ENCODE measurements at places on chromosomes 1 and 21.

GRCh38 chr1:176926330-176927086, 238.0 kb downstream of the ASTN1 start:
- no peak for DNase-seq

- DNase-seq, result peak; percentile 74
Measured at GRCh38 chr1:11802973-11803885, 2.5 kb downstream of the MTHFR start.

- no peak for DNase-seq
Measured at GRCh38 chr1:218305472-218306064, 20.5 kb downstream of the RRP15 start.

DNA sequence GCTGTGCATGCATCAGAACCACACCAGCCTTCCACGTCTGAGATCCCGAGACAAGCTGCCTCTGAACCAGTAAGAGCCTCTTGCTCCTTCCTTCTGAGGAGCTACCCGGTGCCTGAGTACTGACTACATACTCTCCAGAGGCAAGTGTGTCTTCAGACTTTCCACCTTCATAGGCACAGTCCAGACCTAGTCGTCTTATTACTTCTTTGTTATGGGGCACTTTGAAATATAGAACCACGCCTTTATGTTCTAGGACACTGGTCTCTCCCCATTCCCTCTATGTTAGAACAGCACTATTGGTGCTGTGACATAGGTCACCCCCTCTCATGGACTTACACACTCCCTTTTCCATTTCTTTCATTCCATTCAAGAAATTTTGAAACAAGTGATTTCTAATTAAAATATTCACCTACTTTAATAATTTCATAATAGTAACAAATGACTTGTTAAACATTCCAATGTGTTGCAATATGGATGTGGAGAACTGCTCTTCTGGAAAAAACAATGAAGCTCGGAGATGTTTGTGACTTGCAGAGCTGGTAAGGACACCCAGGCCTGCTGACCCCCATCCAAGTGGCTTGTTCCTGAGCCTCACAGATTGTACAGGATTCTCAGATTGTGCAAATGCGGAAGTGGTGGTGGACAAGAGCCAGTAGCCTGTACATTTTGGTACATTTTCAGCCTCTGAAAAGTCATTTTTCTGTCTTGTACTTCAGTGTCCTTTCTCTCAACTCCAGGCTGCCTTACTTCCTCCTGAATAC, 76.1 kb upstream of the SIPA1L2 start:
- no peak for DNase-seq

DNA sequence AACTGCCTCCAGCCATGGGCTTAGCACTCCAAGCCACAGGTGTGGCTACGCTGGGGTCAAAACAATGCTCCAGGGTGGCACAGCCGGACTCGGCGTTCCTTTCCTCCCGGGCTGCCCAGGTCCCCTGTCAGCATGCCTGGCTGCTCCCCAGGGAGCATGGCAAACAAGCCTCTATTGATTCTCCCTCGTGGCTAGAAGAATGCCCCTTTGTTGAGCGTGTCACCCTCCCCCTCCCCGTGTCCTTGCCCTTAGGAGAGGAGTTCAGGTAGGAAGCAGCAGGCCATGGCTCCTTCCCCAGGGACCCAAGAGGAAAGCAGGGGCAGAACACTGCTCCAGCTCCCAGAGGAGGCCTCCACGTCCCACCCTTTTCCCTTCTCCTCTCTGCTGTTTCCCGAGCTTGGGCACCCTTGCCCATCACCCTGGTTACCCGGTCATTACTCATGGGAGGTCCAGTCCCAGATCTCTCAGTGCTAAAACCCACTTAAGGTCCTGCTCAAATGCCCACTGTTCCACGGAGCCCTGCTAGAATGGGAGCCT, 57.4 kb upstream of the CITED4 start:
- DNase-seq, result no peak

- no peak for DNase-seq
Measured at GRCh38 chr1:204514828-204515227, 1.4 kb upstream of the MDM4 start.

- peak; percentile 18 for DNase-seq
Measured at GRCh38 chr1:25799935-25800702, at the start of gene SELENON. TSS of gene SELENON (plus strand) at chr1:25800193. CDS start at chr1:25800231, 38 bp downstream.

GRCh38 chr1:182392050-182393028, 749 bp upstream of the GLUL start:
- DNase-seq, result no peak

GRCh38 chr1:189958756-189959155, 518.9 kb downstream of the BRINP3 start:
- DNase-seq, result no peak
